ENCODE measurements at places on chromosomes 7 and 10. TPM values are rescaled to one million over a fixed set of nuclear protein-coding genes. Genes with fewer than 3 reads are reported as not detected.

PWWP2B gene
- polyA plus RNA-seq: 24.4 TPM

VSTM4 gene
- 3.1 TPM for polyA plus RNA-seq

SAP25 gene
- 1.4 TPM for polyA plus RNA-seq

CDNF gene
- 4.1 TPM for polyA plus RNA-seq

ZC3HAV1L gene
- polyA plus RNA-seq: 1.3 TPM

NSUN6 gene
- polyA plus RNA-seq: 3.1 TPM

OR2A7 gene
- 2.1 TPM for polyA plus RNA-seq

TUBB8 gene
- polyA plus RNA-seq: not detected

GIMAP8 gene
- 2.9 TPM for polyA plus RNA-seq

KCNMA1 gene
- polyA plus RNA-seq: 0.92 TPM

SLC26A3 gene
- polyA plus RNA-seq: 2.1 TPM

PPP2R2D gene
- 17.7 TPM for polyA plus RNA-seq

TMEM184A gene
- 9.1 TPM for polyA plus RNA-seq

IFIT2 gene
- 3.1 TPM for polyA plus RNA-seq

THSD7A gene
- 0.46 TPM for polyA plus RNA-seq

HHEX gene
- polyA plus RNA-seq: 4.6 TPM

OR6V1 gene
- not detected for polyA plus RNA-seq

SLIT1 gene
- 0.15 TPM for polyA plus RNA-seq

PSPH gene
- 7.3 TPM for polyA plus RNA-seq

ASB4 gene
- 0.03 TPM for polyA plus RNA-seq

FAM25C gene
- not detected for polyA plus RNA-seq

MINDY4 gene
- polyA plus RNA-seq: 1.7 TPM

HTRA1 gene
- 27.0 TPM for polyA plus RNA-seq

GRM3 gene
- not detected for polyA plus RNA-seq

VAX1 gene
- polyA plus RNA-seq: not detected

RBP3 gene
- polyA plus RNA-seq: not detected

HECW1 gene
- 1.6 TPM for polyA plus RNA-seq

CTAGE4 gene
- 2.0 TPM for polyA plus RNA-seq

GJD4 gene
- polyA plus RNA-seq: not detected

CHN2 gene
- polyA plus RNA-seq: 5.2 TPM

AKR1D1 gene
- not detected for polyA plus RNA-seq

SMKR1 gene
- 0.70 TPM for polyA plus RNA-seq

NYAP1 gene
- polyA plus RNA-seq: 0.48 TPM

CUZD1 gene
- polyA plus RNA-seq: 14.1 TPM

SSC4D gene
- polyA plus RNA-seq: 0.80 TPM

DPYSL4 gene
- 0.68 TPM for polyA plus RNA-seq

LRRC61 gene
- 5.6 TPM for polyA plus RNA-seq

UCMA gene
- not detected for polyA plus RNA-seq

GPR85 gene
- polyA plus RNA-seq: 0.48 TPM

SLC35B4 gene
- 1.9 TPM for polyA plus RNA-seq

SFTPA1 gene
- polyA plus RNA-seq: 0.75 TPM

MINDY3 gene
- 16.2 TPM for polyA plus RNA-seq

CTAGE8 gene
- not detected for polyA plus RNA-seq

ANKRD1 gene
- polyA plus RNA-seq: 12.5 TPM

SORCS1 gene
- polyA plus RNA-seq: 0.78 TPM

TMEM236 gene
- not detected for polyA plus RNA-seq

PARG gene
- 5.5 TPM for polyA plus RNA-seq

C10orf53 gene
- not detected for polyA plus RNA-seq

AGR2 gene
- polyA plus RNA-seq: 625 TPM

HUS1 gene
- polyA plus RNA-seq: 7.9 TPM

ZNF425 gene
- polyA plus RNA-seq: 1.2 TPM

CHRM2 gene
- not detected for polyA plus RNA-seq
